ENCODE measurements at places on chromosomes 16 and 17. TPM values are rescaled to one million over a fixed set of nuclear protein-coding genes. Genes with fewer than 3 reads are reported as not detected.

DNA sequence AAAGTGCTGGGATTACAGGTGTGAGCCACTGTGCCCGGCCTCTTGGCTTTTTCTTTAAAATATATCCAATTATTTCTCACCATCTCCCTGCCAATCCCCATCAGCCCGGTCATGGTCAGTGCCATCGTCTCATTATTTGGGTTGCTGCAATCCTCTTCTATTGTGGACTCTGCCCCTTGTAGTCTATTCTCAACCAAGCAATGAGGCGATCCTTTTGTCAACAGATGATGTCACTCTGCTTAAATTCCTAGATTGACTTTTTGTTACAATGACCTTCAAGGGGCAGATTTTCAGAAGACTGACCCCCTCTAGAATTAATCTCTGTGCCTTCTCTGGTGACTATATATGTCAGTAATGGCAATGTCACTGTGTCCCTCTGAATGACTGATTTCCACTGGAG is 384.7 kb downstream of the UTP18 start:
- no peak for DNase-seq

DNA sequence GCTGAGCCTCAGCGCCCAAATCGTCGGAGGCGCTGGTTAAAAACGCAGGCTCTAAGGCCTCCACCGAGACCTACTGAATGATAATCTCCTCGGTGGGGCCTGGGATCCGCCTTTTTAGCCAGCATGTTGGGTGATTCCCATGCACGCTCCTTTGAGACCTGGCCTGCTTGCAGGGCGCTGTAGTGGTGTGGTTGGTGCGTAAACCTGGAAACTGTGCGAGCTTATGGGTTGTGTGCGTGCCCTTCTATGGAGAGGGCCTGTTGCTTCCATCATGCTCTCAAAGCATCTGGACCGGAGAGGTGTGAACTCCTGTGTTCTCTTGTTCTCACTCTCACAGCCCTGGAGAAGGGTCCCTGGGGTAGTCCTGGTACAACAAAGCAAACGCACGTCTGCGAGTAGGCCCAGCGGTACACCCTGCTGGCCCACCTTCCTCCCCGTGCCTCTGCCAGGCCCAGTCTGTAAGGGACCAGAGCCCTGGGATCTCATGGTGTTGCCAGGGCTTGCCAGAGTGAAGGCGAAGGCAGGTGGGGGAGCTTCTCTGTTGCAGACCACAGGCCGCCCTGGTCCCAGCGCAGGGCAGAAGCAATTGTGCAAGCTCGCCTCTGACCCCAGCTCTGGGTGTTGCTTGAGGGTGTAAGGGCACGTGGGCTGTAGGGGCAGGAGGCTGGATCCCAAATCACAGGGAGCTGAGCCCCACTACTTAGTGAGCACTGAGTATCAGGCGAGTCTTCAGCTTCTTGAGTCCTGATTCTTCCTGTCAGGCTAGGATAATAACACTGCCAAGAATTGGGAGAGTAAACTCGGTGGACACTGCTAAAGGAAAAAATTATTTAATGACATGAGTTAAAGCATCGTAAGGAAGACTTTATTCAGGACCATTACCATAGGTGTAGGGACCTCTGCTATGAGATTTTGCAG is 879 bp upstream of the LRRC75A start:
- DNase-seq, result no peak

DNA sequence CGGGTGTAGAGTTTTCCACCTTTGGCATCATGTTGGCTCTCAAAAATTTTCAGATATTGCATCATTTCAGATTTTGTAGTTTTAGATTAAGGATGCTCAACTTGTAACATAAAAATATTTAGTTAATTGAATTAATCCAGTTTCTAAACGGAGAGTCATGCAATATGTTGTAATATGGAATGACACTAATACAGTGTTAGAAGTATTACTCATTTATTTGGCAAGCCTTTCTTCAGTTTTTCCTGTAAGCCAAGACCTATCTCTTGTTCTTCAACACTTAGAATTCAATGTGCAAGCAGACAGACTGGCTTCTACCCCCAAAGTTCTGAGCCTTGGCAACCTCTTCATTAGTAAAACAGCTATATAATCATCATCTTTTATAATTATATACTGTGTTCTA is 985.0 kb upstream of the GOT2 start:
- no peak for DNase-seq

Gene NAGS
- 2.7 TPM for polyA plus RNA-seq

DNA sequence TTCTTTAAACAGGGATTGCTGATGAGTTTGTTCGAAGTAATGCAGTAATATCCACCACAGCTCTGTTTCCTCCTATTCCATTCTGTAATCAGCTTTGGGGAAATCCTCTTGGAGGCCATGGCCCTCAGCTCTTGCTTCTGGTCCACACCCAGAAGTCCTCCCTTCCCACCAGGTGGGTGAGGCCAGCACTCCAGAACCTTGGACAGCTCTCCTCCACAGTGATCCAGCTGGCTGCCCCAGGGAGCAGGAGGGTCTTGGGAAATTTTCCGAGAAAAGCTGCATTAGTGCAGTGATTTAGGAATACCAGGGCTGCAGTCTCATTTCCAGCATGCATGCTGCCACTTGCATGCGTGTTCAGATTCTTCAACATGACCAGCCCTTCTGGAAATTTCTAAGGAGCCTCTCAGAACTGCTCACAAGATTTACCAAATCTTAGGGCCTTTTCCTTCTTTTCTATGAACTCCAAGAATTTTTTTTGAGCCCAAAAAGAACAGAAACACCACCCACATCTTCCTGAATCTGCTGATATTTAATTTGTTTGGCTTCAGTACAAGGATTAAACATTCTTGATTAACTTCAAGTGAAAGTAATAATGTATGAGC is 4.2 kb downstream of the SMPD3 start:
- peak; percentile 49 for DNase-seq
